ENCODE measurements at places on chromosomes 3 and 15.

DNA sequence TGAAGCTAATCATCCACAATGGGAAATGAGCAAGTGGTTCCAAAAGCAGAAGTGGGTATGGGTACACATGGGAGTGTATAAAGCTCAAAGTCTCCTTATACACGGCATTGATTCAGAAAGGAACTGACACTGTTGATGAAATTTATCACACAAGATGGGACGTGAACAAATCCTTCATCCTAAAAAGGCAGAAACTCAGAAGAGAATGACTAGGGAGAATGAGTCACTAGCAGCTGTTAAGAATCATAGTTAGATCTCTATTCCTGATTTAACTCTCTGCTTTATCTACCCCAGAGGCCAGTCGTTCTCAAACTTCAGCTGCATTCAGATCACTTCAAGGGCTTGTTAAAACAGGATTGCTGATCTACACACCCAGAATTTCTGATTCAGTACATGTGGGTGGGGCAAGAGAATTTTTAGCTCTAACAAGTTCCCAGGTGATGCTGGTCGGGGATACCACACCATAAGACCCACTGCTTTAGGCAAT is 97.7 kb upstream of the PHLDB2 start:
- H3K4me1 ChIP-seq, result peaks cover 24% of the 10 kb centered on the region
- H3K27ac ChIP-seq, result peak overlapping the region; percentile 60
- peak; percentile 38 for DNase-seq
- H3K4me3 ChIP-seq, result no peak overlapping the region
- no peaks in the 10 kb centered on the region for H3K27me3 ChIP-seq
- no peaks in the 10 kb centered on the region for H3K36me3 ChIP-seq

- no peaks in the 10 kb centered on the region for H3K36me3 ChIP-seq
- no peak overlapping the region for H3K4me3 ChIP-seq
- no peaks in the 10 kb centered on the region for H3K27me3 ChIP-seq
- no peak for DNase-seq
- no peaks in the 10 kb centered on the region for H3K4me1 ChIP-seq
- H3K27ac ChIP-seq, result no peak overlapping the region
These were observed 43.4 kb downstream of the FBXO22 start for GRCh38 chr15:75947092-75947491.

- H3K36me3 ChIP-seq, result no peaks in the 10 kb centered on the region
- 0 out of 2 replicates have a peak, but pooled peaks cover 4% of the 10 kb centered on the region for H3K27me3 ChIP-seq
- DNase-seq, result no peak
- no peak overlapping the region for H3K4me3 ChIP-seq
- no peaks in the 10 kb centered on the region for H3K4me1 ChIP-seq
These were observed 158.7 kb upstream of the NANOGP8 start for GRCh38 chr15:35243758-35244157.

- H3K27ac ChIP-seq, result no peak overlapping the region
- H3K36me3 ChIP-seq, result no peaks in the 10 kb centered on the region
- H3K4me1 ChIP-seq, result no peaks in the 10 kb centered on the region
- no peak overlapping the region for H3K4me3 ChIP-seq
- H3K27me3 ChIP-seq, result no peaks in the 10 kb centered on the region
These were observed 364.5 kb downstream of the MAGI1 start for GRCh38 chr3:65674226-65674625.

DNA sequence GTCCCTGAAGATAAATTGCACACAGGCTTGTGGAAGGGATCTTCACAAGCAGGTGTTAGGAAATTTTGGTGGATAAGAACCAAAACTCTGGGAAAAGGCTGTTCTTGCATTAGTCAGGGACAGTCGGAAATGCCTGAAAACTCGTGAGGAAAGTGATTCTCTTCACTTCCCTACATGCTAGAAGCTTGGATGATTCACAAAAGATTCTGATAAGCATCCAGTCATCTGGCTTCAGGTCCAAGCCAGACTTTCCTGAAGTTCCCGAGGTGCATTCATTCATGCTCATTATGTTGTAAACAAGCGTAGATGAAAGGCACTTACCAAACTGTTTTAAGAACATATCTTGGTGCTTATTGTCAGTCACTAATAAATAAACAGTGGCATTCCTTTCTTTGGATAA is 1028.7 kb downstream of the NTRK3 start:
- H3K4me3 ChIP-seq, result no peak overlapping the region
- no peak overlapping the region for H3K27ac ChIP-seq
- no peaks in the 10 kb centered on the region for H3K4me1 ChIP-seq
- no peak for DNase-seq

DNA sequence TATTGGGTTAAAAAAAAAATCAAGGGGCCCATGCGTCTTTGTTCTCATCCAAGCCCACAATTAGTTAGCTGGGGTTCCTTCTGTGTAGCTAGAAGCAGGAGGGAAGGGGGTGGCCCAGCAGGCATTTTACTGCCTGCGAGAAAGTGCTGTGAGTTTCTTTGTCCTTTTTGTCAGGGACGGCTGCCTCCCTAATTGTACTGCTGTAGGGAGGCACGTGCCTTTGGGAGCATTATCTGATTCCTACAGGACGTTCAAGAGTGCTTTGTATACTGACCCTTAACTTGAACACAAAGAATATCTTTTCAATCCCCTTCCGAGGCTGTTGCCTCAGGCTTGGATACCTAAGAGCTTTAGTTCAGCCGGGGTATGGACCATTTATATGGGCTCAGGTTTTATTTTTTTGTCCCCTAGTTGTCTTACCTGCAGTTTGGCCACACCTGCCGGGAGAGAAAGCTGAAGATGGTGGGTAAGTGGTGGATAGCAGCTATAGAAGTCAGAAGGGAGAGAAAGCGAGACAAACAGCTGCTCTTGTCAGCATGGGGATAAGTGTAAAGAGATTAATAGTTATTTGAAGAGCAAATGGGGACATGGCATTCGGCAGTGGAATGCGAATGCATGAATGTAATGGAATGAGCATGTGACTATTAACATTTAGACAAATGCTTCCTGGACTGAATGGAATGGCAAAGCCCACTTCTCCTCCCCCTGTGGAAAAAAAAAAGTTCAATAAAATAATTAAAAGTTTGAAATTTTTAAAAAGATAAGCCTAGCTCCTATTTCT is 175.2 kb downstream of the TP63 start:
- H3K27ac ChIP-seq, result peak overlapping the region; percentile 59
- peak; percentile 40 for DNase-seq
- no peak overlapping the region for H3K4me3 ChIP-seq

GRCh38 chr3:186456731-186457191 is 87.4 kb downstream of the CRYGS start:
- DNase-seq, result no peak
- H3K4me3 ChIP-seq, result no peak overlapping the region
- H3K4me1 ChIP-seq, result no peaks in the 10 kb centered on the region
- H3K27ac ChIP-seq, result no peak overlapping the region
- H3K36me3 ChIP-seq, result no peaks in the 10 kb centered on the region
- H3K27me3 ChIP-seq, result peaks cover 4% of the 10 kb centered on the region

- no peak for DNase-seq
- no peaks in the 10 kb centered on the region for H3K36me3 ChIP-seq
- H3K4me3 ChIP-seq, result no peak overlapping the region
- no peaks in the 10 kb centered on the region for H3K27me3 ChIP-seq
- H3K4me1 ChIP-seq, result no peaks in the 10 kb centered on the region
These were observed 263.1 kb downstream of the ADAMTS17 start for GRCh38 chr15:100078511-100079220.
